ENCODE measurements at places on chromosomes 5 and 9.
A peak's percentile ranks its signal among the peaks of the same experiment; 100 is the strongest.

GRCh38 chr9:20580673-20581072, 41.6 kb downstream of the MLLT3 start:
- no peak for DNase-seq

- DNase-seq = no peak
Measured at GRCh38 chr9:134612309-134612708, 29.3 kb upstream of the COL5A1 start.

DNA sequence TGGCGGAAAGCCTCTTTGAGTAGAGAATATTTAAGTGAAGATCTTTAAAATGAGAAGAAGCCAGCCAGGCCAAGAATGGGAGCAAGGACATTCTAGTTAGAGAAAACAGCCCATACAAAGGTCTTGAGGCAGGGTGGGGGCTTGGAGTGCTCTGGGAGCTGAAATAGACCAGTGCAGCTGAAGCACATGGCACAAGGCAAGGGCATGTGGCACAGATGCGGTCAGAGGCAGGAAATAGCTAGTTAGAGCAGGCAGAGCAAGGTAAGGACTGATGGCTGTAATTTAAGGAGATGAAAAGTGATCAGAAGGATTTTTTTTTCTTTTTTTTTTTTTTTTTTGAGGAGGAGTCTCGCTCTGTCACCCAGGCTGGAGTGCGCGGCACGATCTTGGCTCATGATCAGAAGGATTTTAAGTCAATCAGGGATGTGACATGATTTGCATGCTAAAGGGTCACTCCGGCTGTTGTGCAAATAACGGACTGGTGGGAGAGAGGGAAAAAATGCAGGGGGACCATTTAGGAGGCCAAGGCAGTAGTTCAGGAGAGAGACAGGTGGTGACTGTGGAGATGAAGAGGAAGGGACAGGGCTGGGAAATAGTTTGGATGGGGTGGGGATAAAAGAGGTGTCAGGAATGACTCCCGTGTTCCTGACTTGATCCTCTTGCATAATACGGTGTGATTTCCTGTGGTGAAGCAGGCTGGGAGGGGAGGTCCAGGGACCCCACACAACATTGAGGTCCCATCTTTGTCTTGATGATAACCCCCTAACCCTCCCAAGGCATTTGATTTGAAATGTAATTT, 207.6 kb downstream of the HSPA4 start:
- DNase-seq = no peak

GRCh38 chr5:131607903-131608540, 27.0 kb downstream of the RAPGEF6 start:
- DNase-seq = no peak

GRCh38 chr5:101687349-101687985, 608.6 kb downstream of the SLCO4C1 start:
- DNase-seq = no peak

GRCh38 chr9:31556667-31557463, 827.6 kb upstream of the ACO1 start:
- DNase-seq = no peak

DNA sequence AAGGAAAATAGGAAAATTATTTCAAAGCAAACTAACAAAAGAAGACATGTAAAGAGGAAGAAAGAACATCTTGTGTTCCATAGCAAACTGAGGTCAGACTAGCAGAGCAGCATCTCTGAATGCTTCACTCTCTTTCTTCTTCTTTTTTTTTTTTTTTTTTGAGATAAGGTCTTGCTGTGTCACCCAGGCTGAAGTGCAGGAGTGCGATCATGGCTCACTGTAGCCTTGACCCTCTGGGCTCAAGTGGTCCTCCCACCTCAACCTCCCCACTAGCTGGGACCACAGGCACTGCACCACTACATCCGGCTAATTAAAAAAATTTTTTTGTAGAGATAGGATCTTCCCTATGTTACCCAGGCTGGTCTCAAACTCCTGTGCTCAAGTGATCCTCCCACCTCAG, 36.6 kb downstream of the MELK start:
- no peak for DNase-seq

DNA sequence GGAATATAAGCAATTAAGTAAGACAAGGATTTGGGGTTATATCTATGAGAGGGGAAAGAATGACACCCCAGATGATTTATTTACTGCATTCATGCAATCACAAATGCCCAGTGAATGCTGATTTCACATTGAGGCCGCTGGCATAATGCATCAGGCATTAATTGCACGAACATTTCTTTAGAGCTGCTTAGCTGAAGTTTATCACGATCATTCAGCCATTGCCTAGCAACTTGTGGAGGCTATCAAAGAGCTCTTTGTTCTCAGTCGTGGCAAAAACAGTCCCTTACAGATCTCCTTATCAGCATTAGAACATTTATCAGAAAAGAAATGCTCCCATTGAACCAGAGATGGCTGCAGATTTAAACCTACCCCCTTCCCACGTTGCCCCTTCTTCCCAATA, 88.7 kb upstream of the PRRC1 start:
- DNase-seq = no peak

DNA sequence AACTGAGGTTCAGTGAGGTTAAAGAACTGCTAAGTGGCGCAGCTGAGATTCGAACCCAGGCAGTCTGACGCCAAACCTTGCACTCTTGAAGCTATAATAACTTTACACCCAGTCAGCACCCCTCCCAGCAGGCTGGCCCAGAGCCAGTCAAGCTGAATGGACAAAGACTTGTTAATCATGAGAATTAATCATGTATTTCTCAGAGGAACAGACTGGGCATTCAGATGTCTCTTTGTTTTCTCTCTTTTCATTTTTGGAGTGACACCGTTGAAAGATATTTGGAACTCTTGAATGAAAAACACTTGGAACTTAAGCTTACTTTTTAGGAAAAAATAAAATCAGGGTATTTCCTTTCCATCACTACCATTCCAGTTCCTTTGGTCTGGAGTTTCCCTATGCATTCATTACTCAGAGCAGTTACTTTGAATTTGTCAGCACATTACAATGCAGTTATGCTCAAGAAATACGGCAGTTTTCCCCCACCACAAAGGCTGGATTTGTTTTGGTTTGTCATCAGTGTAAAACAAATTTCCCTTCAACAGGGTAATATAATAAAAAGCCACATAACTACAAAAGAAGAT, 22.6 kb upstream of the MAMDC2 start:
- DNase-seq = no peak

DNA sequence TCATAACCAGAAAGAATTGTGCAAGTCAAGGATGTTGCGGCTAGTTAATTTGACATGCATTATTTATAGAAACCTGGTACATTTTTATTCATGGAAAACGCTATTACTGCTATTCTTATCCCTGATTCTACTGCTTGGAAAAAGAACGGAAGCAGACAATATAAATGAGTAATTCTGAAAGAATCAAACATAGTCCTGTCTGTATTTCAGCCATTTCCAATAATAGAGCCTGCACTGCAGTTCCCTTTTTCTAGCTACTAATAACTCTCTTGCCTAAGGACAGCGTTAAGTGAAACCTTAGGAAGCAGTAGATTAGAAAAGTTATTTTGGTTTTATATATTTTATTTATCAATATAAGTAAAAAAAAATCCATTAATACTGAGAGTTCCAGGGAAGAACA, 414.9 kb downstream of the CYLC2 start:
- DNase-seq = no peak

DNA sequence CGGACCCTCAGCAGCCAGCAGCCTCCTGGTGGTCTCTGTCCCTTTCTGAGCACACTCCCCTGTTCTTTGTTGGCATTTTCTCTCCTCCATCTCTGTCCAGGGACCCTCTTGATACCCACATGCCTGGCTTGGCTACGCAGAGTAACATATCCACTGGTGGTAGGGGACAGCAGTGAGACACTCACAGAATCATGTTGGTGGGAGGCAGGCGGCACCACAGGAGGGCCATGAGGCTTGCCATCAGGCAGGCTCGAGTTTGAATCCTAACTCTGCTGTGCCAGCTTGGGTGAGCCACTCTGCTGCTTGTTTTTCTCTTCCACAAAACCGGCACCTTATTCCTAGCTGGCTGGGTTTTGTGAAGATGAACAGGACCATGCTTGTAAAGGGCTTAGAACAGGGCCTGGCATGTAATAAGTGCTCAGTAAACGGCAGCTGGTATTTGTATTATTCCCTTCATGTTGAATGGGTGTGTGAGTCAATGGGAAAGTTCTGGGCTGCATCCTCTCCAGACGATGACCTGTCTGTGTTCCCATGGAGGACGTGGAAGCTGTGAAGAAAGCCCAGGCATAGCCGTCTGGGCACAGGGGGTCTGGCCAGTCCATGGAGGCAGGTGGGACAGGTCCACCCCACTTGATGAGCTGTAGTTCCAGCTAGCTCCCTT, 2.3 kb downstream of the COL27A1 start:
- DNase-seq = no peak

- DNase-seq = no peak
Measured at GRCh38 chr5:125396462-125396861, 650.0 kb upstream of the ZNF608 start.

DNA sequence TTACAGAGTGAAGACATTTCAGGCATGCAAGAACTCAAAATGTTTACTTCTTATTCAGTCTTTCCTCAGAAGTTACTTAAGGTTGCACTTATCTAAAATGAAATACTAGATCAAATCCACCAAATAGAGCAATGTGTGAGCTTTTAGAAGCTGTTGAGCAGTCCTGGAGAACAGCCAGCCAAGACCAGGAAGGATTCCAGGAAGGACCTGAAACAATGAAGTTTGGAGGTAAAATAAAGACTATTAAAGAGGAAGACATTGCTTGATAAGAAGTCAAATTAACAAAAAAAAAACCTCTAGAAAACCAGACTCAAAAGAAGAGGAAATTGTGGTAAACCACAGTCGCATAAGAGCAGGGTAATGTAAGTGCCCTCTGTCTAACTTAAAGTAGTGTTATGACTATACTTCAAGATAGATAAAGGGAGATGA, 156.2 kb upstream of the S1PR3 start:
- DNase-seq = peak; percentile 16

DNA sequence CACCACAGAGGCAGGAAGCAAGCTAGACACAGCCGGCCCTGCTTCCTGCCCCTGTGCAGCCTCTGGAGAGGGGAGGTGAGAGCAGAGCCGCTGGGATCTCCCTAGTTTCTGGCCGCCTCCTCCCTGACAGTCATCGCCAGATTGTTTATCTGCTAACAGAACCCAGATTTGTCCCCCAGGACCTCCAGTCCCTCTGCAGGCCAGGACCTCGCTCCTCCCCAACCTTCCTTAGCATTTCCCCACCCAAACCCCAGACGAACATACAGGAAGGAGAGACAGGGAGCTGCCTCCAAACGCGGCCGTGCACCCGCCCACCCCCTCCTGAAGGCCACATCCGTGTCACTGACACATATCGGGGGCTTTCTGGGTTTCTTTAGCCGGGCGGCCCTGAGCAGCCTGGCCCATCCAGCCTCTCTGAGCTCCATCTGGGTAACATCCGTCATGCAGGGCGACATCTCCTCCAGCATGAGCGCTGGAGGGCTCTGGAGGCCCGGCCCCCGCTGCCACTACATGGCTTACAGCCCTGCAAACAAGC, 47.5 kb downstream of the DBH start:
- DNase-seq = peak; percentile 64

DNA sequence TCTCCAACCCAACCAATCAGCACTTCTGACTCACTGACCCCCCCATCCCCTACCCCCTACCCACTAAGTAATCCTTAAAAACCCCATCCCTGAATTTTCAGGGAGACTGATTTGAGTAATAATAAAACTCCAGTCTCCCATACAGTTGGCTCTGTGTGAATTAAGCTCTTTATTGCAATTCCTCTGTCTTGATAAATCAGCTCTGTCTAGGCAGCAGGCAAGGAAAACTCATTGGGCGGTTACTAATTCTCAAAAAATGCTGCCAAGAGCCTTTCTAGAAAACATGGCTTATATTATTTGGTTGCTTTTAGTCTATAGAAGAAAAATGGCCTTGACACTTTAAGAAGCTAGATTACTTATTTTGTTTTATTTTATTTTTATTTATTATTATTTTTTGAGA, 131.7 kb downstream of the SUSD1 start:
- no peak for DNase-seq
